CD4-positive, CD25-positive, alpha-beta regulatory T cell (primary cell): ENCODE measurements at places on chromosomes 11 and 22.

DNA sequence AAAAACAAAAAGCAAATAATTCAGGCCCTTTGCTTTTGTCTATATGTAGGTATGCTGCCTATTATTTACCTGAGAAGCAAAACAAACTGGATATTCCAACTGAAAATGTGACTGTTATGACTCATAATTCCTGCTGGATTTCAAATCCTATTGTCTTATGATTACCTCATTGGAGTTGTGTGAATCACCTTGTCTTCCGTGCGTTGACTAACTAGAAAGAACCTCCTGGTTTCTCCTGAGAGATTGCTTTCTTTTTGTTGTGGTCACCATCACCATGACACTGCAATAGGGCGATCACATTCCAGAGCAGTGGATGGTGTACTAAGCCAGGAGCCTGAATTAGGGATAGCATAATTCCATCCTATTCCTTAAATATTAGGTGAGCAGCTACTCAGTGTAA, 23.0 kb upstream of the EXPH5 start:
- H3K27ac ChIP-seq, result no peak overlapping the region
- H3K4me1 ChIP-seq, result no peaks in the 10 kb centered on the region
- DNase-seq, result no peak
- H3K36me3 ChIP-seq, result no peaks in the 10 kb centered on the region
- no peak overlapping the region for H3K4me3 ChIP-seq

- no peaks in the 10 kb centered on the region for H3K27me3 ChIP-seq
- DNase-seq, result peak; percentile 75
- peaks cover 2% of the 10 kb centered on the region for H3K36me3 ChIP-seq
- H3K4me1 ChIP-seq, result peaks cover 38% of the 10 kb centered on the region
- H3K4me3 ChIP-seq, result peak within 1 kb of the TSS; percentile 86
- peak within 1 kb of the TSS; percentile 81 for H3K27ac ChIP-seq
These were observed at the start of gene UBE2L3 for GRCh38 chr22:21567456-21568346. UBE2L3 (plus strand) TSS chr22:21567714; CDS start chr22:21567745, 31 bp downstream.

DNA sequence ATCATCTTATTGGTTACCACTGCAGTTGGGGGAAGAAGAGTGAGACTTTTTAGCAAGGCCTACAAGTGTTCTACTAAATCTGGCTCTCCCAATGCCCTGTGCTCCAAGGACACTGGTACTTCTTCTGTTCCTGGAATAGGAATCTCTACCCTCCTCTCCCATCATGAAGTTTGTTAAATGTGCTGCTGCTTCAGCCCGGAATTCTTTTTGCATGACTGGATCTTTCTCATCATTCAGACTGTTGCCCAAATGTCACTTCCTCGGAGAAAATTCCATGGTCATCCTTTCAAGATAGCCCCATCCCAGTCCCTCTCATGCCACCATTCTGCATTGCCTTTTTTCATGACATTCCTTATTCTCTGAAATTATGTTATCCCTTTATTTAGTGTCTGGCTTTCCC, 400.8 kb downstream of the SOX6 start:
- H3K4me3 ChIP-seq, result no peak overlapping the region
- H3K4me1 ChIP-seq, result no peaks in the 10 kb centered on the region
- H3K36me3 ChIP-seq, result no peaks in the 10 kb centered on the region
- no peaks in the 10 kb centered on the region for H3K27me3 ChIP-seq
- H3K27ac ChIP-seq, result no peak overlapping the region

GRCh38 chr22:21937821-21938070, 14.9 kb downstream of the PPM1F start:
- DNase-seq, result no peak
- H3K4me3 ChIP-seq, result peak overlapping the region; percentile 57
- H3K4me1 ChIP-seq, result peaks cover 16% of the 10 kb centered on the region
- peak overlapping the region; percentile 25 for H3K27ac ChIP-seq
- H3K36me3 ChIP-seq, result peaks cover 3% of the 10 kb centered on the region

- no peak overlapping the region for H3K4me3 ChIP-seq
- no peaks in the 10 kb centered on the region for H3K4me1 ChIP-seq
- H3K27me3 ChIP-seq, result no peaks in the 10 kb centered on the region
These were observed 179.4 kb downstream of the ETS1 start for GRCh38 chr11:128407962-128408361.

DNA sequence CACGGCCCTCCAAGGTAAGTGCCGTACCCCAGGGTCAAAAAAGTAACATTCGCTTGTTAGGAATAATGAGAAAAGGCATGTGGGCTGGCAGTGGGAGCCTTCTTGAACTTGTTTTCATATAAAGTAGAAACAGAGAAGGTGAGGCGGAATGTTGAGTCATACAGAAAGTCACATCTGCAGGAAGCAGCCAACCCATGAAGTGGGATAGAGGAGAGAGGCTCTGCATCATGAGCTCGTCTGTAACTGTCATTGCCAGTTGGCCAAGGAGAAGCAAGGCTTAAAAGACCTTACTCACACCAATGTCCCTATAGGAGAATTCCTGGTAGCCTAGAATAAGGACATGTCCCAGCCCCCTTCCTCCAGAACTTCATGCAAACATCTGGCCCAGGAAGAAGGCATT, 253.3 kb downstream of the BUD13 start:
- H3K27me3 ChIP-seq, result peaks cover 2% of the 10 kb centered on the region
- H3K4me3 ChIP-seq, result no peak overlapping the region
- DNase-seq, result no peak
- H3K4me1 ChIP-seq, result no peaks in the 10 kb centered on the region
- no peak overlapping the region for H3K27ac ChIP-seq

DNA sequence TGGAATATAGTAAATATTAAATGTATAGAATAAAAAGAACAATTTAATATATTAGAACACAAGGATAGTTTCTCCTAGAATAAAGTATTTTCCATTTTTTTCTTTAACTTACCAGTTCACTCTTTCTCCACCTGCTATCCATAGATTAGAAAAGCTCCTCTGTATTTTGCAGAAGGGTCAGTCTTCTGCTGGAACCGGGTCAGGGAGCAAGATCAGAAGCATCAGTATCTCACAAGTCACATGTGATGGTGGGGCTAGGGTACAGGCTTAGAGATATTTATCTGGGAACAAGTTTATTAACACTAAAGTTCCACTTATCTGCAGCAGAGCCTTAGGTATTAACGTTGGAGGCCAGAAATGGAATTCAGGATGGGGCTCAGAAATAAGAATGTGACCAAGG, 17.3 kb upstream of the OR52A1 start:
- H3K4me3 ChIP-seq, result no peak overlapping the region
- no peaks in the 10 kb centered on the region for H3K4me1 ChIP-seq
- H3K27ac ChIP-seq, result no peak overlapping the region
- no peaks in the 10 kb centered on the region for H3K36me3 ChIP-seq

DNA sequence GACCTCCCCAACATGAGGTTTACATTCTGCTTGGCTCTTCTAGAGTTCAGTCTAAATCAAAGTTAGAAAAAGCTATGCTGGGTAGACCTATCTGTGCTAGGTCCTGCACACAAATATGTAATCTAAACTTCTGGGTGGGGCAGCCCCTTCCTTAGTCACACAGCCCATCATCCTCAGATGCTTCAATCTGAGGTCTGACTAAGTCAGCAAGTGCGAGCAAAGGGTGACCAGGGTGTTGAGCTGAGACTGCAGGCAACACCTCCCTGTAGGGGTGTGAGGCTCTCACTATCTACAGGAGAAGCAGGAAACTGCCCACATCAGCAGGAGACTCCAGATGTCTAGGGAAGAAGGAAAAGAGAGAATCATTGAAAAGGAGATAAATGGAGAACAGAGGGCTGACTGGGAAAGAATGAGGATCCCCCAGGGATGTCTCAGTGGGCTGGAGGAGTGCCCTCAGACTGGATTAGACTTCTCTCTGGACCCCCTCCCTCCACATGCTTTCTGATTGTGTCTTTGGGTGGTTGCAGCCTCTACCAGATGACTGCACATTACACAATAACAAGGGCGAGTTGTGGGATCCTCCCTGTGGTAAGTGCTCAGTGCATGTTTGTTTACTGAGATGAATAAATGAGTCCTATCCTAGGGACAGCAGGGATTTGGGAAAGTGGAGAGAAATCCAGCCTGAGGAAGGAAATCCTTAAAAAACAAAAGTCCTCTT, 266.2 kb upstream of the PLET1 start:
- DNase-seq, result no peak
- no peaks in the 10 kb centered on the region for H3K4me1 ChIP-seq
- no peaks in the 10 kb centered on the region for H3K36me3 ChIP-seq
- H3K27me3 ChIP-seq, result no peaks in the 10 kb centered on the region

- no peak overlapping the region for H3K27ac ChIP-seq
- no peak for DNase-seq
- H3K4me3 ChIP-seq, result no peak overlapping the region
- H3K4me1 ChIP-seq, result no peaks in the 10 kb centered on the region
- H3K36me3 ChIP-seq, result no peaks in the 10 kb centered on the region
These were observed 26.6 kb downstream of the GRIA4 start for GRCh38 chr11:105636496-105636895.

DNA sequence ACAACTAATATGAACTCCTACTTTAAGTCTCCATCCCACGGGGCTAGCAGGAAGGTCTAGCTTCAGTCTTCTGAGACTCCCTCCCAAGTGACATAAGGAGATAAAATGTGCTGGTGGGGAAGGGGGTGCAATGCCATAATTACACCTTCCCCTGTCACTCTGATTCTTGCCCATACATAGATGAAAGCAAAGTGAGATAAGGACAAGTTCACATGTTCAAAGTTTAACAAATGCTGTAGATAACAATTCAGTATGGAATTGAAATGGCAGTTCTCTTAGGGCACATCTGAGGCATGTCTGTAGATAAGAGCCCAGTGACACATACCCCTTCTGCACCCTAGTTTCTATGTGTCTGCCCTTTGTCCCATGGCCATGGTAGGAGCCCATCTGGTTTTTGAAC, 38.2 kb upstream of the PANX1 start:
- DNase-seq, result no peak
- no peaks in the 10 kb centered on the region for H3K36me3 ChIP-seq
- H3K27me3 ChIP-seq, result peaks cover 2% of the 10 kb centered on the region
- H3K4me3 ChIP-seq, result no peak overlapping the region

DNA sequence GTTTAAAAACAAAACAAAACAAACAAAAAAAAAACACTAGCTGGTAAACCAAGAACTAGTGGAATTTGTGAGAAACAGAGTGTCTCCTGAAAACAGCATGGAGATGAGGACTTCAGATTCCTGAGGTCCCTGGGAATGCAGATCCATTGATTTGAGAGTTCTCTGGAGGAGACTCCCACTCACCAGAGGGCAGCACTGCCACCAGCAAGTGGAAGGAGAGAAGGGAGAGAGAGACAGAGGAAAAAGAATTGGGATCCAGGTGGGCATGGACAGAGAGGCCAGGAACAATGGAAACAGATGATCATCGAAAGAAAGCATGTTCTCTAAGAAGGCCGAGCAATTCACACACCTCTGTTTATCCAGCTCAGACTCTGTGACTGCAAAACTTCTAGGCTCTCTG, 31.8 kb downstream of the ETS1 start:
- H3K36me3 ChIP-seq, result no peaks in the 10 kb centered on the region
- H3K27me3 ChIP-seq, result no peaks in the 10 kb centered on the region
- peaks cover 41% of the 10 kb centered on the region for H3K4me1 ChIP-seq
- H3K4me3 ChIP-seq, result no peak overlapping the region
